ENCODE measurements at places on chromosomes 3 and 15. TPM values are rescaled to one million over a fixed set of nuclear protein-coding genes. Genes with fewer than 3 reads are reported as not detected.

GRCh38 chr3:58214484-58215316 is 3.9 kb upstream of the DNASE1L3 start:
- H3K4me1 ChIP-seq = peaks cover 9% of the 10 kb centered on the region
- no peaks in the 10 kb centered on the region for H3K36me3 ChIP-seq
- no peak overlapping the region for H3K4me3 ChIP-seq
- no peaks in the 10 kb centered on the region for H3K27me3 ChIP-seq
- DNase-seq = peak; percentile 23

DNA sequence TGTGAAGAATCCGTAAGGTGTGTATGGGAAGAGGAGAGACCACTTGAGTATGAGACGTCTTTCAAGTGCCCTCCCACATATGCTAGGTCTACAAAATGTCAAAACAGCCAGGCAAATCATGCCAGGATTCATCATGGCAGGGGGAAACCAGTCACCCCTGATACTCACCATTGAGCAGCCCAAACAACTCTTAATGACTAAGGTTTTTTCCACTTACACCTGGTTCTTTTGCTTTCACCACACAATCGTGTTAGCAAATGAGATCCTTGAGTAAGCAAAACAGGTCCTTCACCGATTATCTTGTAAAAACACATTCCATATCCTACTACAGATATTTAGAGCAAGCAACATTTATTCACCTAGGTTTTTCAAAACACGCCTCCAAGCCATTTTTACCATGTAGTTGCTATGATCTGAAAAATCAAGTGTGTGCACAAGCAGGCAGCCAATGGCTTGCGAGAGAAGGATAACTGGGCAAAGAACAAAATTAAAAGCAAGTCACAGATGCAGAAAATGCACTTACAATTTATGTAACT is 177.5 kb upstream of the LPP start:
- H3K27me3 ChIP-seq = no peaks in the 10 kb centered on the region
- no peak overlapping the region for H3K27ac ChIP-seq
- DNase-seq = no peak

DNA sequence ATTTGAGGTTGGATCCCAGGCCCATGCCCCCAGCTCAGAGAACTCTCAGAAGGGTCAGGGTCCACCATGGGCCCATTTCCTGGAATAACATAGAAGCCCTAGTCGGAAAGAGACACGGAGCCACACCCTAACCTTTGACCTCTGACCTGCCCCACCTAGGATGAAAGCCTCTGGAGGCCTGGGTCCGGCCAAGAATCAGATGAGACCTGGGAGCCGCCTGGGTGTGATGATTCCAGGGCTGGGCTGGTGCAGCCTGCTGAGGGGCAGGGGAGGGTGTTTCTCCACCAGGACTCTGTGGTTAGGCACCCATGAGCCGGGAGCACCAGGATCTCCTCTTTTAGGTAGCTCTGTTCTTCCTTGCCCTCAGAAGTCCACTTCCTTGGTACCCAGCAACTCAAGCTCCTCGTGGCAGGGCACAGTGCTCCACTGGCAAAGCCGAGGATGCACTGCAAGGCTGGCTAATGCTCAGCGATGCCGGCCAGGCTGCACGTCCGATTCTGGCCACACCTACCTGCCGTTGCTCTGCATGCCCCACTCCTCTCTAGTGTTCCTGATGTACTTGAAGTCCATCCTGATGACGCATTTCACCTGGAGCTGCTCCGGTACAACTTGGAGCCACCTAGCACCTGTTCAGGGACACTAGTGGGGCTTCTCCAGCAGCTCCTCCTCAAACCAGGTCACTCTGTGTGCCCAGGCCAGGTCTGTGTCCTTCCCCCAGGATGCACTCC is 57.4 kb downstream of the ZNF445 start:
- no peak for DNase-seq
- H3K27ac ChIP-seq = no peak overlapping the region
- no peak overlapping the region for H3K4me3 ChIP-seq
- no peaks in the 10 kb centered on the region for H3K27me3 ChIP-seq
- H3K4me1 ChIP-seq = no peaks in the 10 kb centered on the region
- no peaks in the 10 kb centered on the region for H3K36me3 ChIP-seq

Gene MCF2L2
- total RNA-seq = 7.3 TPM

Gene NLGN1
- 15.7 TPM for total RNA-seq

DNA sequence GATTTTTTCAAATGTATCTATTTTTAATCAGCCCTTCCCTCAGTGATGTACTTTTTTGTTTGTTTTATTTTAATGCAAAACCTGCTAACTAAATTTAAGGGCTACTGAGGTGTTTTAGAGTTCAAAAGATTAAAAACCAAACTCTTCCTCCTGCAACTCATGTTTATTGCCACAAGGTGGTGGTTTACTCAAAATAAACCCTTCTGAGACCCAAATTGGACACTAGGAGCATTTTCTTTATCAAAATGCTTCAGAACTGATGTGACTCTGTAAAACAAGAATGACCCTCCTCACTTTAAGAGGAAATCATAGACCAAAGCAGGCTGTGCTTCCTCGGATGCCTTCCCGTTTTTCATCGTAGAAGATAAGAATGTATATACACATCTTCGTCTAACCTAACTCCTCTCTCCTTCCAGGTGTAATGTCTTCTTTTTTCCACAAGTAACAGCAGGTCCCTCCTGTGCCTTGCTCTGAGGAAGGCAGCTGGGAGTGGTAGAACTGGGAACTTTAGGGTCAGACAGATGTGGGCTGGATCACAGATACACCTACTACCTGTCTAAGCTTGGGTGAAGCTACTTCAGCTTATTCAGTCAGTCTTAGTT is 2.9 kb upstream of the NME9 start:
- H3K4me3 ChIP-seq = no peak overlapping the region
- H3K27ac ChIP-seq = peak overlapping the region; percentile 88
- no peaks in the 10 kb centered on the region for H3K27me3 ChIP-seq
